Omental fat pad (tissue), 4 donors: ENCODE measurements at places on chromosomes 12 and 14. TPM values are rescaled to one million over a fixed set of nuclear protein-coding genes. Genes with fewer than 3 reads are reported as not detected.

C12orf56 gene
- total RNA-seq: not detected

PRKCH gene
- 74.7 TPM for total RNA-seq

STXBP6 gene
- 4.4 TPM for total RNA-seq

SMOC1 gene
- 0.60 TPM for total RNA-seq

SELPLG gene
- 17.5 TPM for total RNA-seq

MMP19 gene
- total RNA-seq: 332 TPM

KSR2 gene
- total RNA-seq: under 0.01 TPM

FRS2 gene
- total RNA-seq: 41.0 TPM

CYP46A1 gene
- 0.95 TPM for total RNA-seq

TEX22 gene
- total RNA-seq: not detected
